ENCODE measurements at places on chromosomes 12 and 14.

GRCh38 chr14:52279408-52279807 lies 11.9 kb downstream of the PTGDR start:
- no peak for DNase-seq

GRCh38 chr14:30443368-30444007 lies 115.5 kb upstream of the G2E3 start:
- no peak for DNase-seq

DNA sequence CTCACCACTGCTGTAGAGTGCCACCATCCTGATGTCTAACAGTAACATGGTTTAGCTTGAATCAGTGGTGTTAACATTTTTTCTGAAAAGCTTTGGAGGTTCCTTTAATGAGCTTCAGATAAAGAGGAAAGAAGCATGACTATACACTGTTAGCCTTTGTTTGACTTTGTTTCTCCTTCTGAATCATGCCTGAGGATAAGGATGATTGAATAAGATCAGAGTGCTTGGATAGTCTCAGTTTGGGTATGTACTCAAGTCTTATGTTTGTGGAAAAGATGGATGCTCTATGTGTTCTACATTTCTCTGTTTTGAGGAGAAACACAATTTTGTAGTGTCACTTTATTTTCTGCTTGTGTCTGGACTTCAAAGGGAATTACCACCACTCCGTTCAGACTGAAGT lies 42.0 kb downstream of the GPATCH2L start:
- DNase-seq, result no peak

- no peak for DNase-seq
Observed at GRCh38 chr12:54035568-54036264, 2.9 kb downstream of the HOXC5 start.

- DNase-seq, result no peak
Observed at GRCh38 chr12:22627371-22627770, 2.4 kb downstream of the ETNK1 start.

DNA sequence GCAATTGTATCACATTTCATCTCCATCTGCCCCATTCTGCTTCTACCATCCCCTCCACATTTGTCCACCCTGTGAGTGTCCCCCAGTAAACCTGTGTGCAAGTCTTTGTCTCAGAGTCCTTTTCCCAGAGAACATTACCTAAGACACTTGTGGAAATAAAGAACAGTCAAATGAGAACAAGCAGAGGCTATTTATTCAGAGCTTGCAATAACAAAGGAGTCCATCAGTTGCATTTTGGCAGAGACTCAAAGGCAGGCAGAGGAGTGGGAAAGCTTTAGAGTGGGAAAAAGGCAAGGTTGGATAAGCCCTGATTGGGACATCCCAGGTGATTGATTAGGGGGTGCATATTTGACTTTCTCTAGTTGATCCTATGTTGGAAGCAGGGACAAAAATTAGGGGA lies 18.2 kb upstream of the PPFIBP1 start:
- DNase-seq, result no peak

DNA sequence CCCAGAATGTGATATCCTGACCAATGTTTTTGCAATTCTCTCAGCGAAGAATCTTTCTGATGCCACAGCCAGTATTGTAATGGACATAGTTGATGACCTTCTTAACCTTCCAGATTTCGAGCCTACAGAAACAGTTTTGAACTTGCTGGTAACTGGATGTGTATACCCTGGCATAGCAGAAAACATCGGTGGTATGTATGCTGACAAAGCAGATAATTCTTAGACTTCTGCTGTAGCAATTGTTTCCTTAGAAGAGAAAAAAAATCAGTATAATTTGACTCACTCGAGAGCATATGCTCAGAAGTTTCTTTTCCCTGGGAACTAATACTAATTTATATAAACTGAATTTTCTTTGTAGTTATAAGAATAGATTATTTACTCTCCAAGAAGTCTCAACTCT lies 58.2 kb downstream of the UTP20 start:
- no peak for DNase-seq

DNA sequence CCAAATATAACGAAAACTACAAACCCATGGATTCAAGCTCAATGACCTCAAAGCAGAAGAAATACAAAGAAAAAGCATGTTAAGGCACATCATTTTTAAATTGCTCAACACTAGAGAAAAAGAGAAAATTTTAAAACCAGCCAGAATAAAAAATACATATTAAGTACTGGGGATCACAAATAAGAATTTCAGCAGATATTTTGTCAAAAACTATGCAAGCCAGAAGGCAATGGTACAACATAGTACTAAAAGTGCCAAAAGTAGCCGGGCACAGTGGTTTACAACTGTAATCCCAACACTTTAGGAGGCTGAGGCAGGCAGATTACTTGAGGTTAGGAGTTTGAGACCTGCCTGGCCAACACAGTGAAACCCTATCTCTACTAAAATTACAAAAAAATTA lies 10.2 kb downstream of the SGPP1 start:
- DNase-seq, result no peak

DNA sequence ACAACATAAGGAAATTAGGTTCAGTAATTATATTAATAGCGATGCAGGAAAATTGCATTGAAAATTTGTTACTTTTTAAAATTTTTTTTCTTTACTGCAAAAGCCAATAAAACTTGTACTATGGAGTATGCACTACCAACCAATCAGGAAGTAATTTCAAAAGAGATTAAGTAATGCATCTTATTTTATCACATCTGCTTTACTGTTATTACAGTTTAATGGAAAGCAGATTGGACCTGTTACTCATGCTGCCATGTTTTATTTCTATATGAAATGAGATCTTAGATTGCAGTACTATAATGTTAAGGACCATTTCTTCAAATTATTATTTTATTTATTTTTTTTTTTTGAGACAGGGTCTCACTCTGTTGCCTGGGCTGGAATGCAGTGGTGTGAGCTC lies 1.7 kb upstream of the STRN3 start:
- DNase-seq, result no peak

GRCh38 chr14:105987563-105987962 lies 461.2 kb downstream of the TMEM121 start:
- DNase-seq, result no peak

DNA sequence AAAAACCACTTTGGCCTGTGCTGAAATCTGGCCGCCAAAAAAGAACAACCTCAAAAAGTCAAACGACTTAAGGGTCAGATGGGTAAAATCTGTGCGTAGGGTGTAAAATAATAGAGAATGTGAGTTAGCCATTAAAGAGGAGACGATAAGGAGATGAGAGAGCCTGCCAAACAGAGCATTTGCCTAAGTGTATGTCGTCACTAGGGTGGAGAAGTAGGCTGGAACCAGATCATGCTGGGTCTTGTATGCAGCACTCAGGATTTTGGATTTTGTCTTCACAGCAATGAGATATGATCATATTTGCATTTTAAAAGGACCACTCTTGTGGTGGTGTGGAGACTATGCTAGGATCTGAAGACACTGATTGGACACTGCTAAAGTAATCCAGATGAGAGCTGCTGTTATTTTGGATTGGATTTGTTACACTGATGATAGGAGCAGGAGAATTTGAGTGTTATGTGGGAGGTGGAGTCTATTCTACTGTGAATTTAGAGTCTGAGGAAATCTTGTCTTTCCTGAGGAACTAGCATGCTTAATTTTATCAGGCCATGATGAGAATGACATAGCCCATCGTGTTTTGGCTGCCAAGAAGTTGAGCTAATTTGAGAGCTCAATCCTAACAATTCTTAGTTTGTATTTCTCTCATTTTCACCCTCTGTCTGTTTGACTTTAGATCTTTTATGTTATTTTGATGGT lies 24.8 kb upstream of the DBX2 start:
- no peak for DNase-seq

GRCh38 chr12:27779920-27780611 lies at the start of the genes KLHL42 and MANSC4:
Gene KLHL42 (plus strand): TSS chr12:27780233. CDS start chr12:27780331, 98 bp downstream.
Gene MANSC4 (minus strand): TSS chr12:27780236. CDS start chr12:27771276, 8,960 bp downstream.
- DNase-seq, result peak; percentile 67
